ENCODE measurements at places on chromosomes 13 and 19.
A peak's percentile ranks its signal among the peaks of the same experiment; 100 is the strongest.

- DNase-seq = no peak
Measured at GRCh38 chr13:113533161-113533840, 42.8 kb upstream of the DCUN1D2 start.

GRCh38 chr19:2983351-2984214, 6.2 kb downstream of the TLE6 start:
- no peak for DNase-seq

DNA sequence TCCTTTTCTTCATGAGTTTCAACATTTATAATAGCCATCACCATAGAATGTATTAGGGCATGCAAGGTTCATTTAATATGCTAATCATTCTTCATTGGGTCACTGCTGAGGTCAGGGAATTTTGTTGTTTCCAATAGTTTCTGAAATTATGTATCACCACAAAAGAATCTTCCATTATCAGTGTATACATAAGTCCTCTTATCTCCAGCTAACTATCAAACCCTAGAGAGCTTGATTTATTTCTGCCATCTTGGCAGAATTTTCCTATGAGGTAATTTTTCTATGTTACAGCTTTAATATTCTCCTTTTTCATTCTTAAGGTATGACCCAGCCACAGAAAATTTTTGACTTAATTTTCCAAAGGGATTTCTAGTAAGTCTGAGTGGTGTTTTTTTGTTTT, 415.0 kb upstream of the SLITRK1 start:
- DNase-seq = no peak

DNA sequence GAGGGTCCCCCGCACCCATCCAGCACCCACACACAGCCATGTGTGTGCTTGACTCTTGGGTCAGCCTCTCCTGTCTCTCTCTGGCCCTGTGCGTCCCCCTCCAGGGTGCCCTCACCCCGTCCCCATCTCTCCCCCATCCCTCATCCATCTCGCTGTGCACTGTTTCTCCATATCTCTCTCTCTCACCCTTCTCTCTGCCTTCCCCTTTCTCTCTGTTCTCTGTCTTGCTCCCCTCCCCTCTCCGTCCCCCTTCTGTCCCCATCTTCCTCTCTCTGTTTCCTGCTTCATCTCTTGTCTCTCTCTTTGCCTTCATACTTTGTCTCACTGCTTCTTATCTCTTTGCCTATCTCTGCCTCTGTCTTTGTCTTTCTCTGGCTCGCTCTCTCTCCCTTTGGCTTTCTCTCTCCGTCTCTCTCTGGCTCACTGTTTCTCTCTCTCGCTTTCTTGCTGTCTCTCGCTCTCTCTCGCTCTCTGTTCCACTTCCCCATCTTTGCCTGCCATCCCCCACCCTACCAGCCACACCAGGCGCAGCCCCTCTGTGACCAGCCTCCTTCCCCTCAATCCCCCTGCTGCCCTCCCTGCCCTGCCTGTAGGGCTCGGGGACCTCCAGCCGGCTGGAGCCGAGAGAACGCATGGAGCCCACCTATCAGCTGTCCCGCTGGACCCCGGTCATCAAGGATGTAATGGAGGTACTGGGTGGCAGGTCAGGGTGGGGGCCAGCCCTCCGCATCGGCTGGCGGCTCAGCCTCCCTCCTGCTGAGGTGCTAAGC, 8.9 kb downstream of the STXBP2 start:
- no peak for DNase-seq

DNA sequence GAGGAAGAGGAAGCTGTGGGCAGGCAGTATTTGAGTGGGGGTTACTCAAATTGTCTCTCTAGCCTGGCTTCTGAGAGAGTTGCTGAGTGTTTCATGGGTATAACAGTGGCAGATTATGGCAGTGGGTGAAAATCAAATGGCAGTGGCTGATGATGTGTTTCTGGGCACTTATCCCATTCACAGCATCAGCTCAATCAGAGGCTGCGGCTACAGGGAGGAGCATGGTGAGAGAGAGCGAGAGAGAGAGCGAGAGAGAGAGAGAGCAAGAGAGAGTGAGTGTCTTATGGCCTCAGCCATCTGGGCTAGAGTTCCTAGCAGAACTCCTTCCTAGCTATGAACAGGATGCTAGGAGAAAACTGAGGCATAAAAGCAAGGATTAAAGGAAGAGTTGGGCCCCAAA, 178.9 kb downstream of the OLFM4 start:
- no peak for DNase-seq

- no peak for DNase-seq
Measured at GRCh38 chr13:88136098-88136790, 465.1 kb downstream of the SLITRK5 start.

GRCh38 chr13:28320884-28321574, 173.9 kb downstream of the FLT1 start:
- no peak for DNase-seq

GRCh38 chr19:41144403-41144802, 30.2 kb downstream of the CYP2F1 start:
- peak; percentile 91 for DNase-seq

DNA sequence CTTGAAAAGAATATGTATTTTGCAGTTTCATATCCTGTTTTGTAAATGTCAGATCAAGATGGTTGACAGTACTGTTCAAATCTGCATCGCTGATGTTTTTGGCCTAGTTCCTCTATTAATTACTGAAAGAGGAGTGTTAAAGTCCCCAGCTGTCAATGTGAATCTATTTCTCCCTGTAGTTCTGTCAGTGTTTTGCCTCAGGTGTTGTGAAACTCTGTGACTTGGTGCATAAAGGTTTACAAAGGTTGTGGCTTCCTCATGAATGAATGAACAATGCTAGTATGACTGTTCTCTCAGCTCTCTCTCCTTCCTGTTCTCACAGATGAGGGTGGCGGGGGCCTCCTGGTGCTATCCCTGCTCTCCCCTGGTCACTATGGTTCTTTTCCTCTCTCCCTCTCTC, 142.4 kb downstream of the MYCBP2 start:
- DNase-seq = no peak

- no peak for DNase-seq
Measured at GRCh38 chr13:112954488-112955270, 14.3 kb upstream of the MCF2L start.

GRCh38 chr13:101624210-101624922, 171.9 kb downstream of the ITGBL1 start:
- DNase-seq = no peak

- no peak for DNase-seq
Measured at GRCh38 chr13:25915840-25916518, 135.8 kb downstream of the SHISA2 start.

- DNase-seq = no peak
Measured at GRCh38 chr19:645912-646778, 6.5 kb downstream of the FGF22 start.

DNA sequence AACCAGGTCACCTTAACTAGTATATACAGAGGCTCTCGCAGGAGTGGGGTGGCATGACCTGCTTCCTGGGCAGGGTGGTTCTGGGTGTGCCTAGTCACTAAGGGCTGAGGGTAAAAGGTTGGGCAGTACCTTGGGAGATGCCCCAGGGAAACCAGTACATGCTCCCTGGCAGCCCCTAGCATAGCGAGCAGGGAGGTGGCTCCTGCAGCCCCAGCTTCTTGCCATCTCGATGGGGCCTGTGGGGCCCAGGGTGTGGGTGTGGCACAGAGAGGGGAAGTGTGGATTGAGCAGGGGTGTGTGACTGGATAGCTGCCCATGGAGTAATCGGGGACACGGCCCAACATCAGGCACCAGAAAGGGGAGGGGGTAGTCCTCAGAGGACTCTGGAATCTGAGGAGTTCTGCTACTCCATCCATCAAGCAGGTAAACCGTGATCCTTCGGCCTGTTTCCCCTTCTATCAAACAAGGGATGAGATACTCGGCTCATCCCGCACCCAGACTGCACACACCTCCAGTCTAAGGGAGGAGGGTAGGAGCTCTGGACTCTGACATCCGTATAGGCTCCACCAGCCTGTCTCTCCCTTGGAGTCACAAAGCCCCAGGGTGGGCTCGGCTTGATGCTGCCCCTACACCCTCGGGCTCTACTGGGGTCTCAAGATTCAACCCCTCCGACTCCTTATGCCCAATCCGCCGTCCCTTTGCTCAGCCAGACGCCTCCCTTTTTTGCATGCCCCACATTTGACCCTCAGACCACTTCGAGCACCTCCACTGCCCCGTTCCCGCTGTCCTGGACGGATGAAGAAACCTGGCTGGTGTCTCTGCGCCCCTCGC, 1.1 kb downstream of the ZBTB45 start:
- DNase-seq = no peak

DNA sequence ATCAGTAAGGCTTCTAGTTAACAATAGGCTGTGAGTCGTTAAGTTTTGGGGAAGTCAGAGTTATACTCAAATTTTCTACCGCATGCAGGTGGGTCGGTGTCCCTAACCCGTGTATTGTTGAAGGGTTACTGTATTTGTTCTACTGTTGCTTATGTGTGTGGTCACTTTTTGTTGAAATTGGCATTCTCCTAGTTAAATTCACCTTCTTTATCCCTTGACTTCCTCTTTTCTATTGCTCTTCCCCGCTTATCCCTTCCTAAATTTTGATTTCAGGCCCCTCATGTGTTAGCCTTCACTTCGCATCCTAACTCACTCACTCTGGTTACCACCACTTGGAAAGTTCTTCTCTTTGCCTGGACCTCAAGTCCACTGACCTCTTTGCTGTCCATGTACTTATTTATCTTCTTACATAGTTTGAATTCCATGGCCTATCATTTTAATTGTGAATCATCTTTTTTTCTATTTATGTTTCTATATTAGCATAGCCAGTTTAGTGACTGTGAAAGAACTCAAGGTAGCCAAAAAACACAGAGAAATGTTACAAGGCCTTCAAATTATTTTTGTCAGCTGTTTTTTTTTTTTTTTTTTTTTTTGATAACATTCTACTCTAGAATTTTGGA, 52.9 kb downstream of the NDFIP2 start:
- DNase-seq = no peak

DNA sequence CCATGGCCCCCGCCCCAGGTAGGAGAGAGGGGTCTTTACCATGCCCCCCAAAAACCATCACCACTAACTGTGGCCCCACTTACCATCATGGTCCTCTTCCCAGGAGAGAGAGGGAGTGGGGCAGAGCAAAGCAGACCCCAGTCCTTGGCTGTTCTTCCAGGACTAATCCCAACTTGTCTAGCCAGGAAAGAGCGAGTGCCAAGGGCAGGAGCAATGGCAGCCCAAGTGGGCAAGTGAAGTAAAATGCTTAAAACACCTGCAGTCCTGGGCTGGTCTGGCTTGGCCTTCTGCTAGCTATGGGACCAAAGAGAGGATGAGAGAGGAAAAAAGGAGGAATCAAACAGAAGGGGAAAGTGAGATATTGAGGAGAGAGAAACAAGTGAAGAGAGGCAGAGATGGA, 17.9 kb downstream of the ZSWIM4 start:
- no peak for DNase-seq

GRCh38 chr19:41322451-41322850, 12.5 kb downstream of the CCDC97 start:
- no peak for DNase-seq

DNA sequence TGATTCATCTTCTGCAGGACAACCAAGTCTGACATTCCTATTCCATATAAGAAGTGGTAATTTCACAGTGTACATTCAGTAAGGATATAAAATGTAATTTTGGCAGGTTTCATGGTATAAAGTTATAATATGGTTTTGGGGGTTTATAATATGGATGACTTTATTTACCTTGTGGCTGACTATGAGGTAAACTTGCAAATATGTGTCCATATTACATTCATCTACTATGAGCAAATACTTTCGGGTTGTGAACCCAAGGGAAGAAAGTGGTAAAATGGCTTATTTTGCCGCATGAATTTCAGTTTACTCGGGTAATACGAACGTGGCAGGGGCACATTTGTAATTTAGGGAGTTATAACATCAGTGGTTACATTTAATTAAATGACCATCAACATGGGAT, 86.7 kb upstream of the TNFSF11 start:
- no peak for DNase-seq

GRCh38 chr19:45848922-45849321, 14.0 kb downstream of the SYMPK start:
- DNase-seq = no peak

- DNase-seq = peak; percentile 34
Measured at GRCh38 chr13:38350114-38350617, 515 bp downstream of the UFM1 start.

DNA sequence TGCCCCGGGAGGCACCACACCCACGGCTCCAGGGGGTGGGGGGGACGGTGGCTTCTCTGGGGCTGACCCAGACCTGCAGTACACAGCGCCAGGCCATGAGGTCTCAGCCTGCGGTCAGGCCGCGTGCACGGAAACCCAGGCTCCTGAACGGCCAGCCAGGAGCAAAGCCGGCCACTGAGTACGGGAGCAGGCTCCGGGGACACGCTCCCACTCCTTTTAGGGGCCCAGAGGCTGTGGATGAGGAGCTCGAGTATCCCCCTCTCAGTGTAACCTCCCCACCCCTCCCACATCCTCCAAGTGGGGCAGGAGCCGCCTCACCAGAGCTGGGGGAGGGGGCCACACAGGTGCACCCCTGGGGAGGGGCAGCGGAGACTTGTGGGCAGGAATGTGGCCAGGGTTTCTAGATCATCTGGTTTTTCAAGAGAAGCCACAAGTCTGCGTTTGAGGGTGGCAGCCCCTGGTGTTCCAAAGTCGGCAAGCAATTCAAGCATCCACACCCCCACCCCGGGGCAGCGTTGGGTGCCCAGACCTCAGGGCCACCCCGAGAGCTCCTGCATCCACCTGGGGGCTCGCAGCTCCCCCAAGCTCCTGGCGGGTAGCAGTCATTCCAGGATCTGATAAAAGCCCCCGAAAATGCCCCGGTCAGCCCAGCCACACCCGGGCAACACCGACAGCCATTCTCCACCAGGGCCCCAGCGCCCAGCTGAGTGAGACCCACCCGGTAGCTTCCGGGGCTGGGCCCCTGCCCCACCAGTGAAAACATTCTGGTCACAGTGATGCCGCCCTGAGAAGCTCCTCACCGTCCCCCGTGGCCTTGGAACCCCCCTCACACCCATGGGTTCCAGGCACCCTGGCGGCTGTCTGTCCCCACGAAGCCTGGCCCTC, 6.1 kb downstream of the SBNO2 start:
- no peak for DNase-seq

DNA sequence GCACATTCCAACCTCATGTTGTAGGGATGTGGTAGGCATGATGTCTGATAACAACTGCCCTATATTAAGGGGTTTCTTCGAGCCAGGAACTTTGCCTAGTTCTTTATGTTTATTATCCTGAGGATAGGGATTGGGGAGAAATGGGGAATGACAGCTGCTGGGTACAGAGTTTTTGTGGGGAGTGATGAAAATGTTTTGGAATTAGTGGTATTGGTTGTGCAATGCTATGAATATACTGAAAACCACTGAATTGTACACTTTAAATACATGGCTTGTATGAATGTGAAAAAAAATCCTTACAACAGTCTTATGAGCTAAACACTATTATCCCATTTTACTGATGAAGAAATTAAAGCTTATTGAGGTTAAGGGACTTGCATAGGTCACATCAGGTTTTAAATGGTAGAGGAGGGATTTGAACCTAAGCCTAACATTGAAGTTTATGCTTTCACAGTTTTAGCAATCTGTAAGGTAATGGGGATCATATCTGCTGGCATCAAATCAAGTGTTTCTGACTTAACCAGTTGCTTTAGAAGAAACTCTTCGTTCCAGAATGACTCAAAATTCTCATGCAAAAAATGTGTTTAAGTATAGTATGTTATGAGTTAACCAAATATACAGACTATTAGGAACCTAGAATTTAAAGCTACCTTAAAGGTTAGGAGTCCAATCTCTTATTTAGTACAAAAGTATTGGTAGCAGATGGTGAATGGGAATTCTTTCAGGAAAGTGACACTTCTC, 61.4 kb downstream of the ERCC5 start:
- DNase-seq = no peak

- no peak for DNase-seq
Measured at GRCh38 chr13:52846567-52847321, 1.7 kb downstream of the PCDH8 start.

- DNase-seq = no peak
Measured at GRCh38 chr19:57512845-57513244, 13.1 kb downstream of the ZNF773 start.

- no peak for DNase-seq
Measured at GRCh38 chr13:43111559-43112400, 88.4 kb downstream of the DNAJC15 start.

All from stimulated activated CD4-positive, alpha-beta T cell treated with anti-CD3 and anti-CD28 coated beads, Interleukin-1b, Interleukin-23, amount 100 ng/mL, for 4 hours (primary cell).